WERI-Rb-1 (cell line): ENCODE measurements at places on chromosomes 1 and 21.

DNA sequence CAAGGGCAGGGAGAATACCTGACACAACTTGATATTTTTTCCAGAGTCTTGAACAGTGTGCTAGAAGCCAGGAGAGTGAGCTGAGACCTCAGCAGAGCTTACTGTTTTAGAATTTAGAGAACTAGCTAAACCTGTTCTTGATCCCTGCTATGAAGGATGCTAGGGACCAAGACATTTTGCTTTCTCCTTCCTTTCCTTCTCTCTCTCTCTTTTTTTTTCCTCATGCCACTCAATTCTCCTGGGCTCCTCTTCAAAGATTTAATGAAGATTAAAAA is 99.0 kb downstream of the NGF start:
- DNase-seq, result no peak

- DNase-seq, result no peak
Measured at GRCh38 chr1:6084781-6085495, 39.2 kb downstream of the KCNAB2 start.

GRCh38 chr1:152546704-152547103 is 19.9 kb downstream of the LCE3E start:
- no peak for DNase-seq

DNA sequence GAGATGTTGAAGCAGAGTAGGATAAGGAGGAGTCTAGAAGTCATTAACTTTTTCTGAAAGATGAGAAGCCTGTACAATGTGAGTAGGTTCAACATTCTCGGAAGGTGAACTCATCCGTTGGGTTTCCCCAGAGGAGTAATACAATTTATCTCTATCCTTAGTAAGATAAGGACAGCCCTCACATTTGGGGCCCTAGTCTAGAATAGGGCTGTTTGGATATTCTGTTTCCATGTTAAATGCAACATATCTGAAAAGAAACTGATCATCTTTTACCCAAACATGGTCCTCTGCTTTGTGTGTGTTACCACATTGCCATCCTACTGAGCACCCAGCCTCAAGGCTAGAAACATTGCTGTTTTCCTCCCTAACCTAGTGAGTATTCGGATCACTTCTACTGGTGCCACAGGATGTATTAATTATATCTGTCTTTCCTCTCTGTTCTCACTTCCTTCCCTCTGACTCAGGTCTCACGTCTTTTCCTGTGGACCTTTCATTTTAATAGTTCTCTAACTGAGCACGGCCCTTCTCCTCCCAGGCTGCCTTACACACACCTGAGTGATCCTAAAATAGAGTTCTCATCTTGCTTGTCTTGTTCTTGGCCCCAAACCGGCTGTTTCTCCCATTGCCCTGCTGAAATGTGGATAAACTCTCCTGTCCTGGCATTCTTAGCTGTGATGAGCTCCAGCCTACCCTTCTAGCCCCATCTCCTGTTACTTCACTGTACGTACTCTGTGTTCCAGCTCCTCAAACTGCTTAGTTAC is 91.7 kb downstream of the CDC14A start:
- no peak for DNase-seq

DNA sequence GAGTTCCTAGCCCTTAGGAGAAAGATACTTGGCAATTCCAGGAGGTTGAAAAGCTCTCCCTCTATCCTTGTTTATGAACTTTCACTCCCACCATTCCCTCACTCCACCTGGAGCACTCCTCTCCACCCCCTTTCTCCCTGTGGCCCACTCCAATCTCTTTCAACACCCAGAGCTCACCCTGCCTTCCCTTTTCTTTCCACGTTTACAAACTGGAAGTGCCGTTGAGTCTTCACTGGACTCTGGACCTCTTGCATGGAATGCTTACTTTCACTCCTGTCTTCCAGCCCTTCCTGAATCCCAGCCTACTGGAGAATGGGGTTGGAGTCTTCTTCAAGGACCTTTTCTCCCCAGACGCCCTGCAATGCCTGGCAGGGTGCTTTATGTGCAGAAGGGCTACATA is 198.5 kb downstream of the RHOU start:
- DNase-seq, result no peak

DNA sequence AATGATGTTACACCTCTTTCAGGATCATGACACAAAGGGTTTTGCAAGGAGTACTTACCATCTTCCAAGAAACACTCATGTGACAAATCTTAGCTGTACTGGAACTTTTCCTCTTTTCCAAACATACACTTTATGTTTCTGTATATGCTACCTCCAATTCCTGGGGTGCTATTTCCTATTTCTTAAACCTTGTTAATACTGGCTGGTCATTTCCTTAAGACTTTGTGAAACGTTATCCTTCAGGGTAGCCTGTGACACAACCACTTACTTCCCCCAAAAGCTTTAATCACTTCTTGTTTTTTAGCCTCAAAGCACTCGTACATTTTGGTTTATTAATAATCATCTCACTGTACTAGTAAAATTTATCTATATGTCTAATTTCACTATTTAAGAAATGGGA is 39.4 kb downstream of the OR10Z1 start:
- no peak for DNase-seq

DNA sequence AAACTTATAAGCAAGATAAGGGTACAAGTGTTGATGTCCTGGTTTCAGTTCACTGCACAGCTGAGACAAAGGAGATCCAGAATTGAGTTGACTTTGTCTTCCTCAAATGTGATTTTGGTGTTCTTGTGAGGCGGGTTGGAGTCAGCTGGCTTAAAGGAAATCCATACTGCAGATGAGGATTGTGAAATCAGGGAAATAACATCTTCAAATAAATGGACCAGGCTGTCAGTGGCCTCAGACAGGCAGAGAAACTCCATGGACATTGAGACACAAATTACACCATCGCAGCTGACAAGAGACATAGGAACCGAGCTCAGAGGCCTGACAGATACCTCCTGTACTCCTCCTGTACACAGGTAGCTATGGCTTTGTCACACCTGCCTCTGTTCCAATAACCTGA is 27.0 kb upstream of the REG4 start:
- DNase-seq, result no peak

DNA sequence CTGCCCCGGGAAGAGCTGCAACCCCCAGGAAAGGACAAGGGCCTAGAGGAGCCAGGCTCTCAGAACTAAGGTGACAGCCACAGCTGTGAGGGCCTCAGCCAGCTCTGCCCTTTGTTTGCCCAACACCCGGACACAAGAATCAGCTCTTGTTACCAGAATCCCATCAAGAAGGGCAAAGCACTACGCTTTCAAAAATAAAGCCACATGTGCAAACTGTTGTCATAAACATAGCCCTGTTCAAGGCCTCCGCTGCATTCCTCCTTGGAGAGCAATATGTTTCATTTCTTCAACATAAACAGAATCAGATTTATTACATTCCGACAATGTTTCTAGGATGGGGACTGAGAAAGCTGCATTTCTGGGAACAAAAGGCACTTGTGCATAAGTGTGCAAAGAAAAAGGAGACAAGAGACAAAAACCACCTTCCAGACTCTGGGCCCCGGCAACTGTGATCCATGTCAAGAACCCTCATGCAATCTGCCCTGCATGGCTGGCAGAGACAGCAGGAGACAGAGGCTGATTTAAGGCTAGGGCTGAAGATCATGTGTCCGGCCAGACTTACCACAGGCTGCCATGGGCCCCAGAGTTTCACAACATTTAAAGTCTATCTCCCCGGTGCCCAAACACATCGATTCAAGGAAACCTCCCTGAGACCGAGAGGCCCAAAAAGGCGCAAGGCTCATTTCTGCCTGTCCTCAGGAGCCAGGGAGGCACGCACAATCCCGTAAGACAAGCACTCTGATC is 71.0 kb downstream of the SSBP3 start:
- DNase-seq, result no peak
